T-helper 1 cell treated with Interleukin-12 subunit alpha and Interleukin-12 subunit beta and Interleukin-4 antibody, amounts not matched to agents 30 ng/mL and 1 ng/mL, for 36 hours (primary cell): ENCODE measurements at places on chromosomes 2 and 18. TPM values are rescaled to one million over a fixed set of nuclear protein-coding genes. Genes with fewer than 3 reads are reported as not detected.

The MYOM1 gene
- 1.0 and 1.6 TPM in 2 replicates for total RNA-seq

The GALNT14 gene
- total RNA-seq, result 0.17 and 0.27 TPM in 2 replicates

The KCNK3 gene
- total RNA-seq, result not detected in 2 replicates

The ZCCHC2 gene
- total RNA-seq, result 60.7 and 63.6 TPM in 2 replicates

The ACMSD gene
- total RNA-seq, result not detected in 2 replicates

The GATA6 gene
- not detected in 2 replicates for total RNA-seq

The PSMD1 gene
- 126 and 128 TPM in 2 replicates for total RNA-seq

The FBXO48 gene
- 2.4 and 2.5 TPM in 2 replicates for total RNA-seq

The SNRPD1 gene
- total RNA-seq, result 76.9 and 84.4 TPM in 2 replicates
